ENCODE measurements at places on chromosomes 4 and X. TPM values are rescaled to one million over a fixed set of nuclear protein-coding genes. Genes with fewer than 3 reads are reported as not detected.

The ZDHHC15 gene
- 2.9 TPM for total RNA-seq

The KLB gene
- 0.23 TPM for total RNA-seq

The CORIN gene
- 7.7 TPM for total RNA-seq

The ZNF711 gene
- total RNA-seq, result 2.2 TPM

The PRDX4 gene
- 200 TPM for total RNA-seq

The ZNF81 gene
- total RNA-seq, result 6.2 TPM

The MAGEA9B gene
- total RNA-seq, result not detected

The MAP9 gene
- total RNA-seq, result 17.9 TPM

The CYBB gene
- total RNA-seq, result 7.2 TPM

The MED12 gene
- 82.3 TPM for total RNA-seq

The CLNK gene
- total RNA-seq, result not detected

The SOWAHB gene
- total RNA-seq, result 1.8 TPM

The WDFY3 gene
- 48.1 TPM for total RNA-seq

The DGKK gene
- not detected for total RNA-seq

The IL9R gene
- total RNA-seq, result not detected

The KLKB1 gene
- total RNA-seq, result not detected

The KLHL4 gene
- total RNA-seq, result 31.1 TPM

The CLCN5 gene
- 13.6 TPM for total RNA-seq

The XKRX gene
- total RNA-seq, result 0.36 TPM

The TSPAN7 gene
- 11.4 TPM for total RNA-seq

The ZFP42 gene
- 0.57 TPM for total RNA-seq

The CTAG1B gene
- total RNA-seq, result not detected

The SPANXN4 gene
- total RNA-seq, result not detected

The MRPL1 gene
- total RNA-seq, result 21.4 TPM

The FIP1L1 gene
- total RNA-seq, result 63.5 TPM

The USP51 gene
- total RNA-seq, result 1.0 TPM

The CXXC4 gene
- total RNA-seq, result 7.0 TPM

The SLIT2 gene
- total RNA-seq, result 11.0 TPM

The RAB40AL gene
- 0.59 TPM for total RNA-seq

The PDZD4 gene
- 7.2 TPM for total RNA-seq

The PF4V1 gene
- total RNA-seq, result not detected

The ETDB gene
- not detected for total RNA-seq

The BEX4 gene
- total RNA-seq, result 116 TPM

The C4orf36 gene
- total RNA-seq, result 3.4 TPM
